Stimulated activated CD8-positive, alpha-beta memory T cell treated with anti-CD3 and anti-CD28 coated beads, Interleukin-4, amount 100 ng/mL, for 1 hour (primary cell): ENCODE measurements at places on chromosomes 13 and 19.

- DNase-seq: no peak
Measured at GRCh38 chr13:26471807-26472206, 85.7 kb upstream of the WASF3 start.

- DNase-seq: no peak
Measured at GRCh38 chr13:38376546-38376945, 26.9 kb downstream of the UFM1 start.

DNA sequence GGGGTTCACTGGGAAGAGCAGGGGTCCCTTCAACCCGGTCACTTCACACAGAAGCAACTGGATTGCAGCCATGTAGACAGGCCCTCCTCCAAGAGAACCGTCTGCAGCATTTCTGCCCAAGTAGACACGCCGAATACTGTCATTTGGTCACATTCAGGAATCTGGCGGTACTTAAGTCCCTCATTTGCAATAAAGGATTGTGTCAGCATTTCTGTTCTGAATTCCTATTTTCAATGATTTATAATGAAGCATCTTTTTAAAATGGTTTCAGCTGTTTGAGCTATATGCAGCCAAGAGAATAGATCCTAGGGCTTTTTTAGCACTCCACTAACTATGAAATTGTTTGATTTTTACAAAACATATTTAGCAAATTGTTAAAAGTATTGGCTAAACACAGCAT, 143.5 kb upstream of the SOX1 start:
- no peak for DNase-seq

DNA sequence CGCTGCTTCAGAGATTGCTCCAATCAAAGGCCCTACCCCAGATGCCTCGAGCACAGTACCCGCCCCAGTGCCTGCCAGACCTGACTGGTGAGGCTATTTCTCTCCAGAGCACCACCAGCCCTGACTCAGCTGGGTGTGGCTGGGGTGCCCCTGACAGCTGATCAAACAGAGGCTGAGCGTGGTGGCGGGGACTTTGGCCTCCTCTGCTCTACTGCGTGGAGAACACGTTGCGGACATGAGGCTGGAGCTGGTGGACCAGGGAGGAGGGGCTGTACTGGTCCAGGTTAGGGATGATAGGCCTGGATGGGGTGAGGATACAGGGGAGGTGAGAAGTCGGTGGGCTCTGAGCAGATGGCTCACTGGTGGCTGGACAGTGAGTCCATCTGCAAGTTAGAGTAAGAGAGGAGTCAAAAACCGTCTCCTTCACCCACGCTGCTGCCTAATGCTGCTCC, 3.5 kb upstream of the DOCK6 start:
- DNase-seq: no peak

GRCh38 chr13:59744747-59745391, 418.9 kb downstream of the DIAPH3 start:
- no peak for DNase-seq

- no peak for DNase-seq
Measured at GRCh38 chr19:38277969-38278680, 13.8 kb downstream of the SPINT2 start.

- DNase-seq: no peak
Measured at GRCh38 chr13:109790086-109790485, 3.7 kb upstream of the IRS2 start.

- no peak for DNase-seq
Measured at GRCh38 chr13:45226024-45226423, 25.2 kb upstream of the KCTD4 start.

GRCh38 chr19:4367336-4367723, 24.0 kb downstream of the MPND start:
- DNase-seq: no peak

DNA sequence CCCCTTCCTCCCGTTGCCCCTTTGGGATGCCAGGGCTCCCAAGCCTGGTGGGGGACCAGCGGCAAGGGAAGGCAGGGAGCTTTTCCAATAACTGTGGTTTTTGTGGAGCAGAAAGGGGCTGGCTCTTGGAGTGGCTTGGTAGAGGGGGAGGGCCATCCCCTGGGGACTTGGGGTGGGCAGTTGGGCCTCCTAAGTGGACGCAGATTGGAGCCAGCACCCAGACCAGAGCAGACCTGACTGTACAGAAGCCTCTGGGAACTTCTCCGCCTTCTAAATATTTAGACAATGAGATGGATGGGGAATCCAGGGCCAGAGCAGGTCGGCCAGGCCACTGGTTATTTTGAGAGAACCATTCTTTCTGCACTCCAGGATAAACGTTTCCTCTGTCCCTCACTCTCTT, 4.2 kb downstream of the PTGIR start:
- DNase-seq: no peak

GRCh38 chr13:33634546-33634982, 183.4 kb upstream of the RFC3 start:
- DNase-seq: no peak

DNA sequence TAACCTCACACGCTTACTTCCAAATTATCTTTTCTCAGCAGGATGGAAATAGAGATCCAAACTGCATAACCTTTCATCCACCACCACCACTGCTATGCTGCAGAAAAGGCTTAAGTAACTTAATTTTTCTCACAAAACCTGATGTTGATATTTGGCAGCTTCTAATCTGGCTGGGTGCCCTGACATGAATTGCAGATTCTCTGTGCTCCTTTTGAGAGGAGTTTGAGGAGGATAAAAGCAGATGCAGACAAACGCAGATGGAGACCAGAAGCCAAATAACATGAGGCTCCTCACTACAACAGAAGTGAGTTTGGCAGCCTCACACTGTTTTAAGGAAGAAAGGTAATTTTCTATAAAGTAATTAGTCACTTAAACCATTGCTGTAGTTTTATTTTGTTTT, 646.2 kb upstream of the ATXN8OS start:
- DNase-seq: no peak

- no peak for DNase-seq
Measured at GRCh38 chr19:7393459-7393858, 44.7 kb downstream of the ARHGEF18 start.

DNA sequence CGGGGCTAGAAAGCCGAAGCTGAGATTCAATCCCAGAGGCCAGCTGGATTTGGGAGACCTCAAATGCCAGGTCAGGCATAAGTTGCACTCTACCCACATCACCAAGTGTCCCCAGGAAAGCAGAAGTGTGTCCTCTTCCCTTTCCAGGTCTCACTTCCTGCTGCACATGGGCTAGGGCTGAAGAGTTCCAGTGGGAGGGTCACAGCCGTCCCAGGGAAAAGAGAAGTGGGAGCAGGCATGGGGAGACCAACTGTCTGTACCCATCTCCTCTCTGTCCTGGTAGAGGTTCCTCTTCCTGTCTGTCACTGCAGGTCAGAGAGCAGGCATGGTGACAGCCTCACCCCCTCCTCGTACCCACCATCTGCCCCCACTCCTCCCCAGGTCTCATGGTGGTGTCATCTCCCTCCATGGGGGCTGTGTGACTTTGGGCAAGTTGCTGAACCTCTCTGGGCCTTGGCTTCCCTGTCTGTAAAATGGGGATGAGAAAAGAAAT, 14.8 kb downstream of the AXL start:
- DNase-seq: no peak

GRCh38 chr19:34327851-34328250, 37.1 kb upstream of the GPI start:
- DNase-seq: no peak

DNA sequence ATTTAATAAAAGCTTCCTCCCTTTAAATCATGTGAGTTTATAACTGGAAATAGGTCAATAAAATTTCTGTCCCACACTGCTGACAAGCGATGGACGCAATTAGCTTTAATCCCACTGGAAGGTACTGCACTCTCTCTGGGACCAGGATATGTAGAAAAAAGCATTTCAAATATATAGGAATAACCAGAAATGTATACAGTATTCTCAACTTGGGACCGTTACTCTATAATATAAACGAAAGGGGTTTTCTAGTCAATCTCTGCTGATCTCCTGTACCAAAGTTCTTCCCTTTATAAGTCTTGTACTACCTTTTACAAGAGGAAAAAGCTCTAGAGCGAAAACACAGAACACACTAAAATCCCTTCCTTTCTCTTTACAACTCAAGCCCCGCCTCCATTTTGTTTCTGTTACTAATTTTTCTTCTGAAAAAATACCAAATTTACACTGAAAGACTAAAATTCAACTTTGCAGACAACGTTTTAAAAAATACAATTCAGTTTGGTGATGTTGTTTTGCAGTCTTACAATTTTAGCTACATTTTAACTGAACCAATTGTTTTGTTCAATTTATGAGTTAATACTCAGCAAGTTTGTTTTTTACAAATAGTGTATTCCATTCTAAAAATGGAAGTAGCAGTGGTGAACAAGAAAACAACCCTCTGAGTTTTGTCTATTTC, 1.7 kb upstream of the USPL1 start:
- no peak for DNase-seq

DNA sequence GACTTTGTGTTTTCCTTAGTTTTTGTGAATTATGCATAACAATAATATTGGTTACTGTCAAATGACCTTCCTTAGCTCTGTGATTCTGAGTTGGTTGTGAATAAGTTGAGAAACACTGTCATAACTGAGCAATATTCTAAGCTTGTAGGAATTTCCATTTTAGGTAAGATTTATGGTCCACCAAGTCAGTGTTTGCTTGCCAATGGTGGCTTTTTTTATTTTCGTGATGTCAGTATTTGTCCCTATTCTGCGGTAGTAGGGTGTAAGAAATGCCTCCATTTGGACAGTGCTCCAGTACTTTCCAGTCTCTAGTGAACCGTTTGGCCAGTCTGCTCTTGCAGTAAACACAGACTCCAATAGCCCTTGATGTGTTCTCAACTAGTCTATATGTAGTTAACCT, 94.7 kb downstream of the FRY start:
- no peak for DNase-seq

DNA sequence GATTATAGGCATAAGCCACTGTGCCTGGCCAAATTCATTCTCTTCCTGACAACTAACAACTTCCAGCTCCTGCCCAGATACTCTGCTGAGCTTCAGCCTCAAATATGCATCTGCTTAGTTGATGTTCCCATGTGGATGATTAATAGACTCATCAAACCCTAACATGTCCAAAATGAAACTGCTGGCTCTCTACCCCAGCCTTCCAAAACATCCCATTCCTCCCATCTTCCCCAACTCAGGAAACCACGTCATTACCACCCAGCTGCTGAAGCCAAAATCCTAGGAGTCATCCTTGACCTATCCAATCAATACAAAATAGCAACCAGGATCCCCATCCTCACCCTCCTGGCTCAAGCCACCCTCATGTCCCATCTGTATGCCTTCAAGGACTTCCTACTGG, 20.9 kb downstream of the POU2F2 start:
- DNase-seq: no peak

DNA sequence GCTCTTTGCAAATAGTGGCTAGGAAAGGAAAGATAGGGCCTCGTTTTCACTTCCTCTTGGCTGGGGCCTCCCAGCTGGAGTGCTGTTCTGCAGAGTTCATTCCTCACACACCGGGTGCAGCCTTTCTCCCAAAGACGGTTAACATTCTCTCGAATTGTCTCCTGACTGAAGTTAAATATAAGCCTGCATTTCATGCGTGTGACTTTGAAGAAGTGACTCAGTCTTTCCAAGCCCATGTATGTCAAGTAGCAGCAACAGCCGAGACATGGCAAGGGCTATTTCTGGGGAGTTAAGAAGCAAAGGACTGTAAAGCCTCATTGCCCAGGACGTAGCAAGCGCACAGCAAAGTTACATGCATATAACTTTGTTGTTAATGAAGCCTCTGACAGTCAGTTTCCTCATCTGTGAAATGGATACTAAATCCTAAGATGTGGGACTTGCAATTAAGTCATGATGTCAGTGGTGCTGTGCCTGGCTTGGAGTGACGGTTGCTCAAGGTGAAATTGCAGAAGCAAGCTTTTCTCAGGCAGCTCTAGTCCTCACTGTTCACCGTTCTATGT, 502.4 kb downstream of the MYO16 start:
- no peak for DNase-seq

- DNase-seq: no peak
Measured at GRCh38 chr13:98348466-98349200, 171.6 kb upstream of the RNF113B start.

GRCh38 chr13:111597618-111598017, 277.2 kb downstream of the TEX29 start:
- DNase-seq: no peak

DNA sequence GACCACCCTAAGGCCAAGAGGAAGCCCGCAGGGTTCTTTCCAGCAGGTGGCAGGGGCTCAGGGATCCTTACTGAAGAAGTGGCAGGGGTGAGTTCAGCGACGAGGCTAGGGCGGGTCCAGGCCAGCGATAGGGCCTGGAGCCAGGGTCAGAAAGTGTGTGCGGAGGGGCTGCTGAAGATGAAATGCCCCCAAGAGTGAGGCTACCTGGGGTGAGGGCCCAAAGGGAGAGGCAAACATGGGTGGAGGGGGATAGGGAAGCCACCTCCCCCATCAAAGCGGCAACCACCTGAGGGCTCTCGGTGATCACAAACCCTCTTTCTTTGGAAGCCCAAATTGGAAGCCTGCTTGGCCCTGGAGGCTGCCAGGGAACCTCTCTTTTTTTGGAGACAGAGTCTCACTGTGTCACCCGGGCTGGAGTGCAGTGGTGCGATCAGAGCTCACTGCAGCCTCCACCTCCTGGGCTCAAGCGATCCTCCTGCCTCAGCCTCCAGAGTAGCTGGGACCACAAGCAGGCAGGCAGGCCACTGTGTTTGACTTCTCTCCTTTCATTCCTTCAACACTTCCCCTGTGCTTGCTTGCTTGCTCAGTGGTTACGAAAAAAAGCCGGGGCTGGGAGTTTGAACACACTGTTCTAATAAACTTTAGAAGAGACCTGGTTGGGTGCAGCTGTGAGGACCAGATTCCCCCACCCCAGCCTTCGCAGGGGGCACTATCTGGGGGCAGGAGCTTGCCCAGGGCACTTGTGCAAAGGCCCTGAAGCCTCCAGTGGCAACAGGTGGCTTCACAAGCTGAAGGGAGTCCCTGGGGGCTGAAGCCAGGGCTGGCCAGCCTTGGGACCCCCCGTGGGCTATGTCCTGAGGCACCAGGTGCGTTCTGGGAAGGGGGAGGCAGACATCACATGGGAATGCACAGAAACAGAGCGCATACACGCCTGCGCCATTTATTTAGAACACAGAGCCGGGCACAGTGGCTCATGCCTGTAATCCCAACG, 1.4 kb upstream of the ATP8B3 start:
- DNase-seq: no peak

DNA sequence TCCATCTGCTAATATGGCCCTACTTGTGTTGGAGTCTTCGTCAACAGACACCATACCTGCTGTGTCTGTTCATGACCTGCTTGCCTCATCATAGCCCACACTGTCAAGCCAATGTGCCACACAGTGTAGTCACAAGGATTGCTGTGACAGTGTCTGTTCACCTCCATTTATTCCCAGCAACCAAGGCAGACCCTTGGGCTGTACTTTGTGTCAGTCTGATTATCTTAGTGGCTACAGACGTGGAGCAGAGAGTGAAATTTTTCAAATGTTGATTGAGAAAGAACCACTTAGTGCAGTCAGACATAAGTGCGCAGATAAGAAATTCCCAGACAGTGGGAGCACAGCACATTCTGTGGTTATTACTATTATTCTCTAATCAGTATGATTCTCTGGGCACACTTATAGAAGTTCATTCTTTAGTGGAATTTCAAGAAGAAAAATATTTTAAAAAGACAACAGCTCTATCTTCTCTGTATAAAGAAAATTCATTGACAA, 184.6 kb downstream of the GPC6 start:
- DNase-seq: no peak

GRCh38 chr13:89610331-89610730, 1737.2 kb upstream of the MIR17HG start:
- DNase-seq: no peak

GRCh38 chr19:14139944-14140343, 3.6 kb upstream of the ASF1B start:
- DNase-seq: no peak

GRCh38 chr19:49512970-49513745, 697 bp downstream of the FCGRT start:
- no peak for DNase-seq
